ENCODE measurements at places on chromosomes 11 and 22.

- DNase-seq: peak; percentile 35
Observed at GRCh38 chr22:22060200-22061084, 77.9 kb upstream of the TOP3B start.

- no peak for DNase-seq
Observed at GRCh38 chr11:34234086-34234740, 123.6 kb downstream of the ABTB2 start.

DNA sequence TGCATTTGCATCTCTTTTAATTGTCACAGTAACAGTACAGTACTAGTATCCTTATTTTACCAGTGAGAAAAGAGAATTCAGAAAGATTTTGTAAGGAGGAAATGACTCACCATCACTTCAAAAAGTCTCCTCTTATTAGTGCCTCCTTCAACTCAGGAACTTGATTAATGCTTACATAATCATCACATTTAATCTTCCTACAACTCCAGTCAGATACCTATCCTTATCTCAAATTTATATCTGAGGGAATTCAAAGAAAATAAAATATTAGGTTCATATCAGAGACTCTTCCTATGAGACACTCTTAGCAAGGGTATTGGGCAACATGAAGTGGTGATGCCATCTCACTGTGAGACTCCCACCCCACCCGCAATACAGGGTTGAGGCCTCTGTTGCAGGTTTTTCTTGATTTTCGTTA lies 26.1 kb upstream of the CTSC start:
- no peak for DNase-seq

DNA sequence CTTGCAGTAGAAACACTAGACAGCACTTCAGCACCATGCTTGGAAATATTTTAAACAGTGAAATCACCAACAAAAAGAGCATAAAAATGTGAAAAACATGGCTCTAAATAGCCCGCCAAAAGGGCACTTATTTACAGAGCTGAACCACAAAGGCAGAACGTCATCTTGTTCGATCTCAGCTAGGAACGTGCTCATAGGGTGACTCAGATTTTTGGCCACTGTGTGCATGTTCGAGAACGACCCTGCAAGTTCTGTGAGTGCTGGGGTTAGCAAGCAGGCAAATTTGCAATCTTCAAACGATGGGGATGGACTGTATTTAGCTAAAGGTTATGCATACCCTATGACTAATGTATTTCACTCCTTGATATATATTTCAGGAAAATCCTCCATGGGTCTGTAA lies 30.6 kb downstream of the OR2AT4 start:
- no peak for DNase-seq

DNA sequence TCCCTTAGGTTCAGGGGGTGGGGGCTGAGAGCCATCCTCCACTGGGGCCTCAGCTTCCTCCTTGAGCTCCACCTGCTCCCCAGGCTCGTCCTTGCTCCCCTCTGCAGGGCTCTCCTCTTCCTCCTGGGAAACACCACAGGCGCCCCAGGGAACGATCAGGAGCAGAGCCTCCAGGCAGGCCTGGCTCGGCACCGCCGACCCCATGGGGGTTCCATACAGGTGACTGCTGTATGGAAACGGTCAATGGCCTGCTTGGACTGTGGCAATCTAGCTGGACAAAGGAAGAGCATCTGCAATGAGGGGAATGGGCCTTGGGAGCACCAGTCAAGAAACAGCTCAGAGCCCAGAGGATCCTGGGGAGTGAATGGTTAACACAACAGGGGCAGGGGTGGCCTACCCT lies 7.9 kb downstream of the HYOU1 start:
- no peak for DNase-seq

GRCh38 chr11:17684550-17684949 lies 34.8 kb upstream of the MYOD1 start:
- DNase-seq: no peak

- no peak for DNase-seq
Observed at GRCh38 chr11:31802609-31802989, 8.5 kb downstream of the PAX6 start.

DNA sequence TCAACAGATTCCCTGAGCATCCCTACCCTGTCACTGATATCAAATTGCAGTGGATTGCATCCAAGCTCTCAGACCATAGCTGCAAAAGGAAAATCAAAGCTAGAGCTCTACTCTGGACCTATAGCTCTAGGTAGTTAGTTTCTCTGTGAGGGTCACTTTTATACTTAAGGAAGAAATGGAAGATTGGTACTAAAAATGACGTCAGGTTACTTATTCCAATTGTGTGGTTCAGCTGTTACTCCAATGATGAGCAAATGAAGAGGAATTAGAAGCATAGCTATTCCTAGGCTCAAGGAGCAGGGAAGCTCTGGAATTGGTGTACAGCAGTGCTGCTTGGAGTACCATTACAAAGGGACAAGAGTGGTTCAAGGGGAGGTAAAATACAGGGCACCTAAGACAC lies 36.4 kb upstream of the GLYATL1 start:
- no peak for DNase-seq

DNA sequence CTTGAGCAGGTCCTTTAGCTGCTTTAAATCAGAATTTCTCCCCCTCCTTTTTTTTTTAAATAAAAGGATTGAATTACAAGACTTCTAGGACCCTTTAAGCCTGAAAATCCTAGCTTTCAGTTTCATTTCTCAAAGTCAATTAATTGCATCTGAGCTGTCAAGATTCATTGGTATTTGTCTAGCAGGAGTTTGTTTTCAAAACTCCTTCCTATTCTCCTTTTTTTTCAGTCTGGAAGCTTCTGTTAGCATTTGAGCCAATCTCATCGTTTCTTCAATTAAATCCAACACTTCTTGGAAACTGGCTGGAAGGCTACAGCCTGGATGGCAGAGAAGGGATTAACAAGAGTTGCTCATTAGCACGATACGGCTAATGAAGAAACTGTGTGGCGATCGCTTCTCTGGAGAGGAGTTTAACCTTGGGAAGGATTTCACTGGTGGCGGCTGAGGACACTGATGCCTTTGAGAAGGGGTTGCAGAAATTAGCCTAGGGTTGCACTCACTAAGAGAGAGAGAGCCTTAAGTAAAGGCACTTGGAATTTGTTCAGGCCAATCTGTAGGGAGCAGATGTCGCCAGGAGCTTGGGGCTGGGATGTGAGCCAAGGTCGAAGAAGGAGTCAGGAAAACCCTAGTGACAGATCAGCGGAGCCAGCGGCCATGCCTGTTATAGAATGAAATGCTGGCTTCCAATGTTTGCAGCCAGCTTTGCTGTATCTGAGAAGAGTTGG lies 43.8 kb upstream of the API5 start:
- peak; percentile 51 for DNase-seq

DNA sequence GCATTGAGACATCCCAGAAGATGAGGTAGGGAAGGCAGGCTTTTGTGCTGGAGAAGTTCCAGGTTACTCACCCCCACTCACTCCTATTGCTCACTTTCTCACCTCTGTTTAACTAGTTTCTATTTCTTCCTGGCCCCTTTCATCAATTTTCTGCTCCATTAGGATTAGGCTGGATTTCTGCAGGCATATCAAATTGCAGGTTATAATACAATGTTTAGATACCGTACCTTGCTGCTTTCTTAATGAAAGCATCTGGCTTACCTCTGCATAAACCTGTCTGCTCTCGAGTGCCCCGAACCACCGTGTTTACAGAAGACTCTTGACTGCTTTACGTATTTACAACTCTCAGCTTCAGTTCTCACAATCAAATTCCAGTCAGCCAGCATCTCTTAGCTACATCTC lies 173.7 kb downstream of the ADAMTS15 start:
- DNase-seq: no peak

- DNase-seq: peak; percentile 64
Observed at GRCh38 chr11:5689551-5689983, at the start of gene TRIM22. Gene TRIM22 (plus strand): TSS chr11:5689790. CDS start chr11:5696233, 6,443 bp downstream.

DNA sequence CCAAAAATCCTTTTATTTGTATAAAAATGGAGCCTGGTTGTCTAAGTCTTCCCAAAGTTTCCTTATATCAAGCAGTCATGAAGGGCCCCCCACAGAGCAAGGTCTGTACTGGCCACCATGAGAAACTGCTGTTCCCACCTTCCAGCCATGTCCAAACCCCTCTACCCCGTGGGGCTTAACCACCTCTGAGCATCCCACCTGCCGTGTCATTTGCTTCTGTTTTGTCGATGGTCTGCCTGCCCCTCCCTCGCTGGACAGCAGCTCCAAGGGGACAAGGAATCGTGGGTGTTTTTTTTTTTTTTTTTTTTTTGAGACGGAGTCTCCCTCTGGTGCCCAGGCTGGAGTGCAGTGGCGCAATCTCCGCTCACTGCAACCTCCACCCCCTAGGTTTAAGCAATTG lies 11.1 kb upstream of the ANO1 start:
- no peak for DNase-seq

DNA sequence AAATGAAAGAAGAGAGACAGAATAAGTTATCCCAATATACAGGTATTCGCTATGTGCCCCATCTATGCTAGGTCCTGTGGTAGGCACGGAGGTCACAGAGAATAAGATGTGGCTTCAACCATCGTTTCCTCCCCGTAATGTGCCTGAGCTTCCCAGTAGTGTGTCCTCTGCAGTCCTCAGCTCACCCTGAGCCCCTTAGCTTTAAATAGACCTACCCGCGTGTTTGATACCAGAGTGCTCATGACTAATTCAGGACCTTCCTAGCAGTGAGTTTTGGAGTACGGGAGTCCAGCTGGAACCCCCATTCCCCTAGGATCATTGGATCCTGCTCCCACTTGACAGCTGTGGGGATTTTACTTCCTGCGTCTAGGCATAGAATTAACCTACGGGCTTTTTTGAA lies 37.5 kb upstream of the SYN3 start:
- DNase-seq: no peak

- no peak for DNase-seq
Observed at GRCh38 chr22:29230972-29231875, 25.5 kb downstream of the EMID1 start.

GRCh38 chr11:130671801-130672700 lies 223.6 kb downstream of the ADAMTS15 start:
- DNase-seq: peak; percentile 36

- DNase-seq: no peak
Observed at GRCh38 chr22:39910876-39911613, 10.2 kb downstream of the GRAP2 start.

DNA sequence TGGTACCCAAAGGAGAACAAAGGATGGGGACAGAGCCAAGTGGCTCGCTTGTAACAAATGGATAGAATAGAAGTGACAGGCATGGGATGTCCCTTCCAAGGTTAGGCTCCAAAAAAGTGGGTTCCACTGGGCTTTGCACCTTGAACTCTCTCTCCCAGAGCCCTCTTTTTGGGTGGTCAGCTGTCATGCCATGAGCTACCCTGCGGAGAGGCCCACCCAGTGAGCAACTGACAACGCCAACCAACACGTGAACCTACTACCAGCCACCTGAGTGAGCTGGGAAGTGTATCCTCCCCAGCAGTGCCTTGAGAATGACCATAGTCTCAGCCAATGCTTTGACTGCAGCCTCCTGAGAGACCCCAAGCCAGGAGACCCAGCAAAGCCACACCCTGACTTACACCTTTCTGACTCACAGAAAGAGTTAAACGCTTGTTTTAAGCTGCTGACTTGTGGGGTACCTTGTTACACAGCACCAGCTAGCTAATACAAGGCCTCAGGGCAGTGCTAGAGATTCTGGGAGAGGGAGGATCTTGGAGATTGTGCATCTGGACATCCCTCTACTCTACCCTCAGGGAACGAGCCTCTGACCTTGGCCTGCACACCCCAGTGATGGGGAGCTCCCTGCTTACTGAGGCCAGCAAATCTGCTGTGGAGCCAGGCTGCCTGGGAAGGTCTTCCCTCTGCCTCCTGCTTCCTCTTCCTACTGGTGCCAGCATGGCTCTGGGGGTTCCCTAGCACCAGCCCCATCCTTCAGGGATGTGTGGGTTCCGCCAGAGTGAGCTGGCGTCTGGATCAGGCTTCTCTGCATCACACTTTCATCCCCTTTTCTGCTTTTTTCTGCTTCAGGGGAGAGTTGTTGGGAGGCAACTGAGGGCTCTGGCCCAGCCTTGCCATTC lies 29.1 kb upstream of the RFPL3 start:
- DNase-seq: no peak

DNA sequence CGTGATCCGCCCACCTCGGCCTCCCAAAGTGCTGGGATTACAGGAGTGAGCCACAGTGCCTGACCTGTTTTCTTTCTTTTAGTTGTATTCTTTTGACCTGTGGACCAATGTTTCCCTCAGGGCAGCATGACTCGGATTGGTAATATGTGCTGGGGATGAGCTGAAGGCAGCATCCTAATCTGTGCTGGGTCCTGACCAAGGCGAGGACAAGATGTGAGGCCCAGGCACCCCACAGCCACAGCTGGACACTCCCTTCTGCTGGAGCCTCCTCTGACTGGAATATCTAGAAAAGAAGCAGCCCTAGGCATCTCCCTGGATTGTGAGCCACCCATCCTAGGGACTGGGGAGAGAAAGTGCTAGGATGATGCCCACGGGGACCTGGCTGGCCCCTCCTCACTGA lies 105.4 kb downstream of the PDE2A start:
- DNase-seq: no peak

DNA sequence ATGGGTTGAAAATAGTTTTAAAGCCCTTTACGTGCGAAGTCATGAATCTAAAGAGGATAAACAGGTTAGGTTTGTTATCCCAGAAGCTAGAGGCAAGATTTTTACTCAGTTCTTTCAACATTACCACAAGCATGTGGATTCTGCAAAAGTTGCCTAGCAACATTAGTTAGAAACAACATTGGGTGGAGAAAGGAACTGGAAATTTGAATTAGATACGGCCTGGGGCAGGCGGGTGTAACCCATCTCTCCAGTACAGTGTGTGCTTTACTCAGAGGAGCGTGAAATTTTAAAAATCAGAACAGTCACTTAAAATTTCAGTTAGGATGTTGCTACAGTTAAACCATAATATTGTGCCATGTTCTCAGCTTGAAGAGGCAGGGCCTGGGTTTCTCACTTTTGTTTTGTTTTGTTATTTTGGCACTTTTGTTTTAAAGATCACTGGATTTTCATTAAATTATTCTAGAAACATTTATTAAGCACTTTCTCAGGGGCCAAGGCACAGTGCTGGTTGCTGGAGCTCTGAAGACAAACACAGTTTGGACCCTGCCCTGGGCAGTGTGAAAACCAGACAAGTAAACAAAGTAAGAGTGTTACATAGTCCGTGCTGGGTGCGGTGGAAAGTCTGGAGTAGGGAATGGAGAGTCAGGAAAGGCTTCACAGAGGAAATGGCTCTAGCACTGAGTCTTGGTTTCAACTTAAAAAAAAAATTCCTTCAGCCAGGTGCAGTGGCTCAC lies 4.4 kb upstream of the WEE1 start:
- DNase-seq: peak; percentile 32

DNA sequence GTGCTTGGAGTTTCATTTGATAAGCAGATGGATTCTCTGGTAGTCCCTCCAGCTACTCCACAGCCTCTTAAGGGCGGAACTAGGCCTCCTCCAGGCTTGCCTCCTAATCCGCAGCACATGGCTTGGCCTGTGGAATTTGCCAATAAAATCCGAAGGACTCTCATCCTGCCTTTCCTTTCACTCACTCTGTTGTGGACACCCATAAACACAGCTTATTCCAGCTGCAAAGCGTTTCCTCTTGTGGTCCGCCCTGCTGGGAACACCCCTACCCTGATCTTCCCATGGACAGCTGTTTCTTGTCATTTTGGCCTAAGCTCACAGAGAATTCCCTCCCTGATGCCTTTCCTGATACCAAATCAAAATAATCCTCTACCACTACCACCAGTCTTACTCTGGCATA lies 546.2 kb downstream of the NTM start:
- no peak for DNase-seq

DNA sequence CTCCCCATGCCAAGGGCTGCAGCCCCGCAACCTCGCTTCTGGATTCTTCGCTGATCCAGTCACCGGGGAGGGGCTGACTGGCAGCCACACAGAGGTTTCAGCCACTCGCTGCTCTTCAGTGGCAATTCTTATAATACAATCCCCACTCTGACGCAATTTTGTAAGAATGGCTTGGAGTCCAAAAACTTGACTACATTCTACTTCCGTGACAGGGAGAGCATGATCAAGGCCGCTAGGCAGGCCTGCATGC lies 14.9 kb downstream of the PPM1F start:
- DNase-seq: no peak

GRCh38 chr11:74023276-74023675 lies 14.4 kb upstream of the UCP3 start:
- peak; percentile 45 for DNase-seq

Measured in Ammon's horn (tissue), 1 donor.